ENCODE measurements at places on chromosomes 5 and 9. TPM values are rescaled to one million over a fixed set of nuclear protein-coding genes. Genes with fewer than 3 reads are reported as not detected.

The CXCL14 gene
- not detected for total RNA-seq

GRCh38 chr5:76337953-76338451 is 65.1 kb upstream of the IQGAP2 start:
- H3K4me3 ChIP-seq = no peak overlapping the region
- no peaks in the 10 kb centered on the region for H3K36me3 ChIP-seq
- 0 out of 2 replicates have a peak, but pooled peaks cover 2% of the 10 kb centered on the region for H3K27me3 ChIP-seq
- DNase-seq = peak; percentile 22

DNA sequence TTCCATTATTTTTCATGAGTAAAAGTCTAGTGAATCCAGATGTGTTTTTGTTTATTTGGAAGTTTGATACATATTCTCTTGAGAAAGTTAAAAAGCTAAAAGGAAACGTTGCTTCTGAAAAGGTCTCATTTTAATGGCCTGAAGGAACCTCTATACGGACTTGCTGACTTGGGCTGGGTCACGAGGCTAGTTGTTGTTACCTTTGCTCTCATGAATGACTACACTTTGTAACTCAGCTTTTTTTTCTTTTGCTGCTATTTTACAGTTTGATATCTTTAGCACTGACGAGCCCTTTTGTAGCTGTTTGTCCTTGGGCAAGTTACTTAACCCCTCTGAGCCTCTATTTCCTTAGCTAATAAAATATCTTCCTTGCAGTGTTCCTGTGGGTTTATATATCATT is 211.5 kb downstream of the PCSK5 start:
- no peak overlapping the region for H3K4me3 ChIP-seq
- DNase-seq = no peak
- H3K36me3 ChIP-seq = peaks cover 4% of the 10 kb centered on the region
- no peak overlapping the region for H3K27ac ChIP-seq

DNA sequence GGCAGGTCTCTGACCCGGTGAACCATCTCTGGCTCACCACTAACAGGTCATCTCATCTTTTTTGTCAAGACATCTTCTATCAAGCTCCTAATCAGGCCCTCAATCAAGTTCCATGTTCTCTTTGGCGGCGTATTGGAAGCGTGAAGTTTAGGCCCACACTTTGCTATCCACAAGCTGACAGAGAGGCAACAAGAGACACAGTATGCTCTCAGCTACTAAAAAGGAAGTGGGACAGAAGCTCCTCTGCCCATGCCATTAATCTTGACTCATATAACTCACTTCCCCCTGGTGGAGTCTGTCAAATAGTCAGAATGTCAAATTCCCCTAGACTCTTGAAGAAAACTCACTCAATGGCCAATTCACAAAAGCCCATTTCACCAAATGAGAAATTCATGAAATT is 77.6 kb upstream of the TMC1 start:
- no peaks in the 10 kb centered on the region for H3K36me3 ChIP-seq
- H3K4me3 ChIP-seq = no peak overlapping the region
- peaks cover 17% of the 10 kb centered on the region for H3K4me1 ChIP-seq
- no peak overlapping the region for H3K27ac ChIP-seq
- no peaks in the 10 kb centered on the region for H3K27me3 ChIP-seq

DNA sequence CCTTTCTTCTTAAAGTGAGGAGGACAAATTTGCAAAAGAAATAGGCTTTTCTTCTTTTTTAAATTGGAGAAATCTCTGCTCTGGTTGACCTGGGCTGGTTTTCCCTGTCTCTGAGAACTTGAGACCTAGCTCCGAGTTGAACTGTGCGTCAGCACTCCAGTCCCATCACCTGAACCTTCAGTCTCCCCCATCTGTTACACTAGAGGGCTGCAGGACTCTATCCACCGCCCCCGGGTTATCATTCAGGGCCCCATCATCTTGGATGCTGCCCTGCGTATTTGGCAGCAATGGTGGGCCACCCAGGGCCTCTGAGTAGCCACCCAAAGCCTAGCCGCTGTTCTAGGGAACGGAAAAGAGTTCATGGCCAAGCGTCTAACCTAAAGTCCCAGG is 2.5 kb downstream of the FOXE1 start:
- H3K4me3 ChIP-seq = no peak overlapping the region
- H3K27me3 ChIP-seq = peaks cover 6% of the 10 kb centered on the region
- no peaks in the 10 kb centered on the region for H3K36me3 ChIP-seq

- no peak overlapping the region for H3K27ac ChIP-seq
- no peak for DNase-seq
- H3K4me3 ChIP-seq = no peak overlapping the region
- no peaks in the 10 kb centered on the region for H3K36me3 ChIP-seq
- H3K4me1 ChIP-seq = no peaks in the 10 kb centered on the region
Measured at GRCh38 chr5:143716881-143717280, 95.1 kb upstream of the HMHB1 start.

Measured in SJCRH30 (cell line).